ENCODE measurements at places on chromosomes 4 and X.

DNA sequence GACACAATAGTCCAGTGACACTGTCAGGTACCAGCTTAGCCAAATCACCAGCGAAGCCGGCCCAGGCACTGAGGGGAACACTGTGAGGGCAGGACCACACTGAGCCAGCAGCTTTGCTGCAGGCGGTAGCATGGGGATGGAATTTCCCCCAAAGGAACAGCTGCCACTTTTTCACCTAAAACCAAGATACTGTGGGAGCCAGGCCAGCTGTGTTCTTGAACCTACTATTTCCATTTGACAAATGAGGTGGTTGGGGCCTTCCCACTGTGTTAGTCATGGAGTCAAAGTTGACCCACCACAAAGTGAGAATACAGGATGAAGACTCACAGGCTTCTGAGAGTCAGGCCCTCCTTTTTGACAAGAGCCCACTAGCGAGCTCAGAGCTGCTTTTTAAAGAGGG lies 70.7 kb upstream of the SH3RF1 start:
- no peaks in the 10 kb centered on the region for H3K27me3 ChIP-seq
- no peak for DNase-seq
- no peaks in the 10 kb centered on the region for H3K4me1 ChIP-seq
- H3K27ac ChIP-seq: no peak overlapping the region
- H3K4me3 ChIP-seq: no peak overlapping the region
- no peaks in the 10 kb centered on the region for H3K36me3 ChIP-seq

DNA sequence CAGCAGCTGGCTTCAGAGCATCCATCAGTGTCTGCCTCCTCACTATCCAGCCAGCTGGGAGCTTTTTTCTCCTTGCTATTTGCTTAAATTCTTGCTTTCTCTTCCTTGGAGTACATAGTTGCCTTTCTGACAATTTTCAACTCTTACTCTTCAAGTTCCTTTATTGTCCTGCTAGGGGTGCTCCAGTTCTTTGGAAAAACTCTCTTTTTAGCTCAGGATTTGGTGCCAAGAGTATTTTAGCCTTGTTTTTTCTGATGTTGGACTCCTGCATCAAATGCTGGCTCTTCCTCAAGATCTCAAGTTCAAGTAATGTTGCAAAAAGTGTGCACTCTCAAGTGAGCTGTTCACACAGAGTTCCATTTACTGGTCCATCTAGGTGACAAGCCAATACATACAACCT lies 126.4 kb downstream of the KDR start:
- H3K36me3 ChIP-seq: no peaks in the 10 kb centered on the region
- no peak overlapping the region for H3K4me3 ChIP-seq
- no peak overlapping the region for H3K27ac ChIP-seq
- no peaks in the 10 kb centered on the region for H3K4me1 ChIP-seq

- H3K36me3 ChIP-seq: no peaks in the 10 kb centered on the region
- peaks cover 11% of the 10 kb centered on the region for H3K27me3 ChIP-seq
- DNase-seq: no peak
- no peak overlapping the region for H3K27ac ChIP-seq
Observed at GRCh38 chrX:152020888-152021287, 46.4 kb upstream of the GABRE start.

- H3K27ac ChIP-seq: no peak overlapping the region
- no peaks in the 10 kb centered on the region for H3K36me3 ChIP-seq
- H3K4me3 ChIP-seq: no peak overlapping the region
- H3K27me3 ChIP-seq: peaks cover 59% of the 10 kb centered on the region
Observed at GRCh38 chr4:25090516-25090915, 59.8 kb upstream of the LGI2 start.

DNA sequence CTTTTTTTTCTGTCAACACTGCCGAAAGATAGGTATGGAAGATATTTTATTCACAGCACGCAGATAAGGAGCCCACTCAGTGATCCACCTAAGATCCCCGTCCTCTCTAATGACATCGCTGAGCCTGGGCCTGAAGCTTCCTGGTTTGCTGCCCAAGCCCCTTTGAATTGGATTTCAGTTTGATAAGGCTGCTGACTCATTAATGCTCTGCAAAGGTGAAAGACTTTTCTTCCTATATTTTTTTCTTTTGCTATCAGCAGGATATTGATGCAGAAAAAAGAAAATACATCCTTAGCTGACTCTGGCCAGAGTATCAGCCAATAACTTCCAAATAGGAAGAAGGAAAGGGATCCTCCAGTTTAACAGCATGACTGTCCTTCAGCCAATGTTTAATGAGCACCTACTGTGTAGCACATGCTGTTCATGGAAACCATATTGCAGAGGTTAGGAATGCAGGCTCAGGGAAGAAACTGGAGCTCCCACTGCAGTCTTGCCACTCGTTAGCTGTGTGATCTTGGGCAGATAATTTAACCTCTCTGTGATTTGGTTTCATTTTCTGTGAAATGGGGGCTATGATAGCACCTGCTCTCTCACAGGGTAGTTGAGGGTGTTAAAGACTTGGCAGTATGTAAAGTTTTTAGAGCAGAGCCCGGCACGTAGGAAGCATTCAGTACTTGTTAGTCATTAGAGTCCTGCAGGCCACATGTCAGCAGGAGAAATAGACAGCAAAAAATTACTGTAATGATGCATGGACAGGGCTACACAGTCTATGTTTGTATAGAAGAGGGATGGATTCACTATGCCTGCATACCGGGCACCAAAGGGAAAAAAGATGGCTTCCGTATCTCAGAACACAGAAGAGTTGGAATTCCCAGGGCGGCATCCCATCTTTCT lies 39.3 kb downstream of the EVC start:
- H3K4me1 ChIP-seq: no peaks in the 10 kb centered on the region
- H3K4me3 ChIP-seq: no peak overlapping the region
- H3K36me3 ChIP-seq: no peaks in the 10 kb centered on the region
- no peaks in the 10 kb centered on the region for H3K27me3 ChIP-seq
- H3K27ac ChIP-seq: no peak overlapping the region

DNA sequence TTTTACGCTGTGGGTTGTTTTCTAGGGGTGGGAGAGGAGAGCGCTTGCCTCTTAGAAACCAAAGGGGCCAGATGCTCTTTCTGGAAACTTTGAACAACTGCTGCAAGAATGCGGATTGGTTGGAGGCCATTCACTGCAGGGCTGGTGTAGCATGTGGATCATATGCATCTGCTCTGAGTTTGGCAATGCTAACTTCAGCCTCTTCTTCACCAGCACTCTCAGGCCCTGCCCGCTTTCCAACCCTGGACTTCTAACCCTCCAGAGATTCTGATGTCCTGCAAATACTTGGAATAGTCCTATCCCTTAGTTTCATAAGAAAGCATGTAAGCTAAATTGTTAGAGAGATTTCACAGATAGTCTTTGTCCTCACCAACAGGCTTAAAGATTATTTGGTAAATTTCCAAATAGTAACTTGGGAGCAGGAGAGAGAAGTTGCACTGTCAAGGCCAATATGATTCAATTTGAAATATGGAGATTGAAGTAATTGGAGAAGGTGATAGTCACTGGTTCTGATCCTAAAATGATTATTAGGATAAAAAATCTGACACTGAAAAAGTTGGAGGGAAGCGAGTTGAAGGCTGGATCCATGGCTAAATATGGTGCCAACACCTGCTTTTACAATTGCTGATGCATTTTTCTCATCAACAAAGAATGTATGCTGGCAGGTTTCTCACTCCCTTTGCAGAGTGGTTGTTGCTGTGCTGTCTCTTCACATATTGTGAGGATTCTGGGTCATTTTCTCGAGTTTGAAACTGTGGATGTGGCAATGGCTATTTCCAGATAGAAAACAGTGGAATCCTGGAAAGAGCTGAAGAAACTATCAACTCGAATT lies 210.4 kb downstream of the PTTG2 start:
- peaks cover 2% of the 10 kb centered on the region for H3K36me3 ChIP-seq
- H3K4me3 ChIP-seq: no peak overlapping the region
- H3K27ac ChIP-seq: no peak overlapping the region
- H3K27me3 ChIP-seq: no peaks in the 10 kb centered on the region

GRCh38 chr4:155535802-155536454 lies 130.7 kb upstream of the GUCY1A1 start:
- no peak overlapping the region for H3K4me3 ChIP-seq
- H3K27ac ChIP-seq: no peak overlapping the region
- H3K4me1 ChIP-seq: no peaks in the 10 kb centered on the region
- H3K36me3 ChIP-seq: no peaks in the 10 kb centered on the region
- DNase-seq: no peak
- H3K27me3 ChIP-seq: no peaks in the 10 kb centered on the region
